Astrocyte of the hippocampus (primary cell): ENCODE measurements at places on chromosomes 1 and 21.

DNA sequence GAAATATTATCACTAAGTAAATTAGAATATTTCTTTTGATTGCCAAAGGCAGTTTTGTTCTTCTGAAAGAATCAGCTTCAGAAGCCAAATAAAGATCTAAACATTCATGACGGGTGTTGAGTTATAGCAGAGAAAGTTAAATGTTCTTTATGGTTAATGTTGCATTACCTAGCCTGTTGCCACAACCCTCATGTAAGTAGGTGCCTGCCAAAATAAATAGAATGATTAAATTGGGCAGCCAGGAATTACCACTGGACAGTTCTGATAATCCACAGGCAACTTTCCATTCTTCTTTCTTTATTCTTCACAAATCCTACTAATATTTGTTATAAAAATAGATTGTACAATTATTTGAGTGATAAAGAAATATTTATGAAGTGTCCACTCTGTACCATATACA is 217.9 kb upstream of the NRIP1 start:
- peak; percentile 18 for DNase-seq

DNA sequence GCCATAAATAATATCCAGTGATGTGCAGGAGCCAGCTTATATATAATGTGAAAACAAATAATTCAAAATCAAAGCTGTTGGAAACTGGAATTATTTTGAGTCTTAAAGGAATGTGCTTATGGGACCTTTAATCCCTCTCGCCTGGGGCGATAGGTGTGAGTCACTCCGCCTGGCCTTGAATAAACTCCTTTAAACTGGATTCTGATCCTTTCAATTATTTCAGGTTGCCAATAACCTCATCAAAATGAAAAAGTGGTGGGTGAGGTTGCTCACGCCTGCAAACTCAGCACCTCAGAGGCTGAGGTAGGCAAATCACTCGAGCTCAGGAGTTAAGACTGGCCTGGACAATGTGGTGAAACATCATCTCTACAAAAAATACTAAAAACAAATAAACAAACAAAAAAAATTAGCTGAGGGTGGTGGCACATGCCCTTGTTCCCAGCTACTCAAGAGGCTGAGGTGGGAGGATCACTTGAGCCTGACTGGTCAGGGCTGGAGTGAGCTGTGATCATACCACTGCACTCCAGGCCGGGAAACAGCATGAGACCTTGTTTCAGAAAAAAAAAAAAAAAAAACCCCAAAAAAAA is 11.4 kb upstream of the SLC2A5 start:
- peak; percentile 84 for DNase-seq

GRCh38 chr21:38796424-38796823 is 9.3 kb upstream of the ETS2 start:
- DNase-seq, result peak; percentile 81

- DNase-seq, result no peak
Observed at GRCh38 chr1:231248778-231249177, 7.8 kb downstream of the GNPAT start.
